ENCODE measurements at places on chromosomes 16 and 17. TPM values are rescaled to one million over a fixed set of nuclear protein-coding genes. Genes with fewer than 3 reads are reported as not detected.

CCL5 gene
- total RNA-seq = 301 TPM

ACSM3 gene
- total RNA-seq = 5.1 TPM

DNA sequence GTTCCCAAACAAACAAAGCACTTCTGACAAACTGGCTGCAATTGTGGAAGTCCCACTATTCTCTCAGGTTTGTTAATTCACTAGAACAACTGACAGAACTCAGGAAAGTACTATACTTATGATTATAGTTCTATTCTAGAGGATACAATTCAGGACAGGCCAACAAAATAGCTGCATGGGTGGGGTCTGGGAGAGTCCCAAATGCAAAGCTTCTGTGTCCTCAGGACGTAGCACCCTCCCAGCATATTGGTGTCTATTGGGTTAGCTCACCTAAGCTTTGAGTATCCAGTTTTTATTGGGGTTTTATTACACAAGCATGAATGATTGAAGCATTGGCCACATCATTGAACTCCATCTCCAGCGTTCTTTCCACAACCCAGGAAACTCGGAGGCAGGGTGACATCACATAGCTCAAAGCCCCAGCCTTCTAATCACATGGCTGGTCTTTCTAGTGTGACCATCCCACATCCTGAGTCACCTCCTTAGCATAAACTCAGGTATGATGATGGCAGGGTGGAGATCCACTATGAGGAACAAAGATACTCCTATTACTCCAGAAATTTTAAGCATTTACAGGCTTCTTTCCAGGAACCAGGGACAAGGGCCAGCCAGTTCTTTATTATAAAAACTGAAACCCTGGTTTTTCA is 43.9 kb upstream of the CCNF start:
- no peak for DNase-seq

DNA sequence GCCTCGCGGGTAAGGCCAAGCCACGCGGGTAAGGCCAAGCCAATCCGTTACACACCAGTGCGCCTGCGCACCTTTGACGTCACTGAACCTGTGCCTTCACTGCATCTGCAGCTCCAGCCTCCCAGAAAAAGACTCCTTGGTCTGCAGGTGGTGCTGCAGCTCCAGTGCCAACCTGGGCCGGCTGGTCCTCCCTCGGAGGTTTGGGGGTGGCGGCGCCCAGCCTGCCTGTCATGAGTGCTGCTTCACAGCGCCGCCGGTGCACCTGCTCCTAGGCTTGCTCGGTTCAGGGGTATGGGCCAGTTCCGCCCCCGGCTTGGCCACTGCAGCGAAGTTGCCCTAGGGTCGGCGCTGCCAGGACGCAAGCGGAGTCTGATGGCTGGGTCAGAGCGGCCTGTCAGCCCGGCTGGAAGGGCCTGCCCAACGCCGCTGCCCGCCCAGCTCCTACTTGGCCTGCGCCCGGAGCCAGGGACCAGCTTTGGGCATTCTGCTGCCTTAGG is 146.6 kb downstream of the USP22 start:
- DNase-seq = peak; percentile 25

GRCh38 chr16:23286131-23286532 is 16.0 kb upstream of the SCNN1B start:
- DNase-seq = no peak

- peak; percentile 80 for DNase-seq
Measured at GRCh38 chr17:4433515-4434031, at the start of gene SPNS3. Gene SPNS3, plus strand, starts transcription at chr17:4433940. Its CDS starts 28 bp downstream, at chr17:4433968.
